SK-N-SH (cell line): ENCODE measurements at places on chromosomes 3 and 15. TPM values are rescaled to one million over a fixed set of nuclear protein-coding genes. Genes with fewer than 3 reads are reported as not detected.

- no peaks in the 10 kb centered on the region for H3K27me3 ChIP-seq
- no peak overlapping the region for H3K4me3 ChIP-seq
- peaks cover 49% of the 10 kb centered on the region for H3K4me1 ChIP-seq
- H3K36me3 ChIP-seq: no peaks in the 10 kb centered on the region
- DNase-seq: no peak
These were observed 386.6 kb upstream of the THBS1 start for GRCh38 chr15:39194106-39194830.

- no peaks in the 10 kb centered on the region for H3K27me3 ChIP-seq
- H3K27ac ChIP-seq: 0 out of 2 replicates have a peak overlapping the region, but pooled peaks have one; percentile 43
- no peak for DNase-seq
- H3K4me1 ChIP-seq: peaks cover 4% of the 10 kb centered on the region
These were observed 18.2 kb upstream of the B4GALT4 start for GRCh38 chr3:119258915-119259314.

DNA sequence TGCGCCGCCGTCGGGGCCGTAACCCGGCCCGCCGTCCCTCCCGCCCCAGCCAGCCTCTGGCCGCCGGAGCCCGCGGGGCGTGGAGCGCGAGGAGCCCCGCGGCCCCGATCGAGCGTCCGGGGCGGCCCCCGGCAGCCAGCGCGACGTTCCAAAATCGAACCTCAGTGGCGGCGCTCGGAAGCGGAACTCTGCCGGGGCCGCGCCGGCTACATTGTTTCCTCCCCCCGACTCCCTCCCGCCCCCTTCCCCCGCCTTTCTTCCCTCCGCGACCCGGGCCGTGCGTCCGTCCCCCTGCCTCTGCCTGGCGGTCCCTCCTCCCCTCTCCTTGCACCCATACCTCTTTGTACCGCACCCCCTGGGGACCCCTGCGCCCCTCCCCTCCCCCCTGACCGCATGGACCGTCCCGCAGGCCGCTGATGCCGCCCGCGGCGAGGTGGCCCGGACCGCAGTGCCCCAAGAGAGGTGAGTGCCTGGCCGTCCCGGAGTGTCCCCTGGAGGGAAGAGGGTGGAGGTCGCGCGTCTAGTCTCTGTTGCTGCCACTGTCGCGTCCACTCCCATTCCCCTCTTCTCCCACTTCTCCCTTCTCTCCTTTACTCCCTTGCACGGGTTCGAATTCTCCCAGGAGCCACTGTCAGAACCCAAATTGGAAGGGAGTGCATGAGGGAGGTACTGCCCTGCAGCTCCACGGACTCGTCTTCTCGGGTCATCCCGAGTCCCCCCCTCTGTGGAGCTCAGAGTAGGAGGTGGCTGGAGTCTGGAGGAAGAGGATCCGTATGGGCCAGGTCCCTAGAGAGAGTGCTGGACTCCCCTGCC lies 585 bp downstream of the CSK start:
- peaks cover 10% of the 10 kb centered on the region; the same call in 1 of the 2 replicates for H3K36me3 ChIP-seq
- no peak overlapping the region for H3K27ac ChIP-seq
- peaks cover 10% of the 10 kb centered on the region; the same call in 1 of the 2 replicates for H3K4me1 ChIP-seq
- DNase-seq: peak; percentile 88
- no peaks in the 10 kb centered on the region for H3K27me3 ChIP-seq

DNA sequence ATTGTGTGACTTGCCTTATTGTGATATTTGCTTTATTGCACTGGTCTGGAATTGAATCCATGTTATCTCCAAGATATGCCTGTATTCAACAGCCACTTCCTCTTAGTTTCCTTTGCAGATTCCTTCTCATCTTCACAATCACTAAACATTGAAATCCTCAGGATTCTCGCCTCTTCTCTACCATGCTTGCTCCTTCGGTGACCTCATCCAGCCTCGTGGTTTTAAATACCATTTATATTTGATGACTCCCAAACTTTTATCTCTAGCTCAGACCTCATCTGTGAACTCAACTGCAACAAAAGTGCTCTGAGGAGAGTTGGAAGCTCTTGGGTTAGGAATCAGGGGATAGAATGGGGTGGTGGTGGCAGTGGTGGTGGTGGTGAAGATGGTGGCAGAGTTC lies 19.9 kb downstream of the POLR2M start:
- DNase-seq: no peak
- H3K27me3 ChIP-seq: no peaks in the 10 kb centered on the region
- no peak overlapping the region for H3K4me3 ChIP-seq
- H3K36me3 ChIP-seq: no peaks in the 10 kb centered on the region
- H3K4me1 ChIP-seq: no peaks in the 10 kb centered on the region; the same call in 1 of the 2 replicates
- no peak overlapping the region for H3K27ac ChIP-seq

Gene PCSK6
- 0.03 and 0.10 TPM in 2 replicates for polyA plus RNA-seq

- H3K27me3 ChIP-seq: no peaks in the 10 kb centered on the region
- H3K36me3 ChIP-seq: no peaks in the 10 kb centered on the region
- H3K27ac ChIP-seq: peak overlapping the region; percentile 46
These were observed 204.2 kb downstream of the NFKBIZ start for GRCh38 chr3:102053375-102053989.
